Sciatic nerve (tissue), 2 donors: ENCODE measurements at places on chromosomes 6 and 20. TPM values are rescaled to one million over a fixed set of nuclear protein-coding genes. Genes with fewer than 3 reads are reported as not detected.

DNA sequence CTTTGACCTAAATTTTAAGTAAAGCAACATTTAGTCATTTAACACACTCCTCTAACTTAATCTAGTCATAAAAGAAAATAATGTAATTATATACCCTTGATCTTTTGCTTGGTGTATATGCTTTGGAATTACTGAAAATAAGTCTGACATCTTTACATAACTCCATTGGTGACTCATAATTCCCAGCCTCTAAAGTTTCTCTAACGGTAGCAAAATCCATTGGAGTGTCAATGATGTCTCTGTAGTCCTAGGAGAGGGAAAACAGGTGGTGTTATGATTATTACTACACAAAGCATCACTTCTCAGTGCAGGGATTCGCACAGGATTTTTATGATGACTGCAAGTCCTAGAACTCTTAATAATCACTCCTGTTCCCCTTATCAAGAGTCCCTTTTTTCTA is 80.2 kb downstream of the IRAK1BP1 start:
- DNase-seq: no peak

DNA sequence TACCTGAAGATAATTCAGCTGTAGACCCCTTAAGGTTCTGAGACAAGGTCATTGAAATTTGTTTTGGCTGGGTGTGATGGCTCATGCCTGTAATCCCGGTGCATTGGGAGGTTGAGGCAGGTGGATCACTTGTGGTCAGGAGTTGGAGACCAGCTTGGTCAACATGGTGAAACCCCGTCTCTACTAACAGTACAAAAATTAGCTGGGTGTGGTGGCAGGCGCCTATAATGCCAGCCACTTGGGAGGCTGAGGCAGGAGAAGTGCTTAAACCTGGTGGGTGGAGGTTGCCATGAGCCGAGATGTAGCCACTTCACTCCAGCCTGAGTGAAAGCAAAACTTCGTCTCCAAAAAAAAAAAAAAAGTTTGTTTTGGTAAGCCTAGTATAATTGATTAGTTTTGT is 11.0 kb downstream of the SRSF3 start:
- DNase-seq: no peak

GRCh38 chr6:63716169-63716568 is 80.6 kb downstream of the PHF3 start:
- DNase-seq: no peak

DNA sequence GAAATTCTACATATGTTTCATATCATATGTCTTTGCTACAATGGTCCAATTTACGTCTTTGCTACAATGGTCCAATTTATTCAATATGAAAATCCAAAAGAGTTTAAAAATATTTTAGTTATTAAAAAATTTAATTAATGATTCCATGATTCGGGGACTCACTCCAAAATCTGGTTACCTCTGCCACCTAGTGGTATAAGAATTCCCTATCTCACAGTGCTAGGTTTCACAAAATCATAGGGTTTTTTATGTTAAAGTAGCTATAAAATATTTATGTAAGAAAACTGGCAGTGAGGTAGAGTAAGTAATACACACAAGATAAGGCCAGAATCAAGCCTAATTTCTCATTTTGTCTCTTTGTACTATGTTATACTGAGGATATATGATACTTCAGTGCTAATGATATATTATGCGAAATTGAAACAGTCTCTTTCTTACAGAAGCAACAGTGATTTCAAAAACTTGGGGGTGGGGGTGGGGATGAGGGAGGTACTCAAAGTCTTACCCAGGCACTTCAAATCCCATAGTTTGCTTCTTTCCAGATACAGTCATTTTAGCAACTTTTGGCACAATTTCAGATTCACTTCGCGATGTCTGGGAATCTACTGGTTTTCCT is 52.3 kb downstream of the HBS1L start:
- no peak for DNase-seq

- DNase-seq: no peak
These were observed 225.9 kb upstream of the CITED2 start for GRCh38 chr6:139600343-139600742.

- peak; percentile 91 for DNase-seq
These were observed 7.2 kb downstream of the HLA-DMB start for GRCh38 chr6:32933661-32934085.

- no peak for DNase-seq
These were observed 46.7 kb upstream of the PKIB start for GRCh38 chr6:122563364-122564052.

DNA sequence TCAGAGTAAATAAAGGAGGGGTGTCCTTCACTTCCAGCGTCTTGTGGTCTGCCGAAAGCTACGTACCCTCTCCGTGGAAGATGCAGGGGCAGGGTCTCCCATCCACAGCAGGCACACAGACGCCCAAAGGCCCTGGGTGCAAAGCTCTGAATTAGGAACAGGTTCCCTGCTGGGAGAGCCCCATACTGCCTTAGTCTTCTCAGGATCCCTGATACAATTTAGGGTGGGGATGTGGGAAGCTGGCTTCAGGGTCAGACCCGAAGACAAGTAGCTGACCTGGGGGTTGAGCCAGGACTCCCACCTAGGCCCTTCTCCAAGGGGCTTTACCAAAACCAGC is 74.1 kb downstream of the TTLL2 start:
- no peak for DNase-seq

- DNase-seq: peak; percentile 83
These were observed 82.9 kb upstream of the FOXP4 start for GRCh38 chr6:41463062-41463930.

DNA sequence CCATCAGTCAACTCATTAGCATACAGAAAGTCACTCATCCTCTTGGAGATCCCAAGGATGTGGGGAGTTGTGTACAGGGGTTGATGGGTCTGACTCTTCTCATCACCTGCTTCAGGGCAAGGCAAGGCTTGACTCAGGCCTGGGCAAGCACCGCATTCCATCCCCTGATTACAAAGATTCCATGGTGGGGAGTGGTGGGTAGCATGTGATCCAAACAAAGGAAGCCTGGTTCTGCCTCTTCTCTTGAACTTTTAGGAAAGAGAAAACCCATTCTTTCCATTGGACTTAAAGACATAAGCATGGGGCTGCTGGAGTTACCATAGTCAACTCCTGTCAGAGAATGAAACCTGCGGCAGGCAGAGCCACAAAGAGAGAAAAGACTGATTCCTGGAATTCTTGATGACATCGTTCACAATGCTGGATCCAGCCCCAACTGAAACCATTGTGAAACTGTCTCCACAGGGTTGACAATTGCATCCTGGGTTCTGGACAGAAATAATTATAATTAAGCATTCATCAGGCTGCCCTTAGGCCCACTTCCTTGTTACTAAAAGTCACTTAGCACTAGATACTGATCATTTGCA is 235.8 kb upstream of the KCNG1 start:
- no peak for DNase-seq

DNA sequence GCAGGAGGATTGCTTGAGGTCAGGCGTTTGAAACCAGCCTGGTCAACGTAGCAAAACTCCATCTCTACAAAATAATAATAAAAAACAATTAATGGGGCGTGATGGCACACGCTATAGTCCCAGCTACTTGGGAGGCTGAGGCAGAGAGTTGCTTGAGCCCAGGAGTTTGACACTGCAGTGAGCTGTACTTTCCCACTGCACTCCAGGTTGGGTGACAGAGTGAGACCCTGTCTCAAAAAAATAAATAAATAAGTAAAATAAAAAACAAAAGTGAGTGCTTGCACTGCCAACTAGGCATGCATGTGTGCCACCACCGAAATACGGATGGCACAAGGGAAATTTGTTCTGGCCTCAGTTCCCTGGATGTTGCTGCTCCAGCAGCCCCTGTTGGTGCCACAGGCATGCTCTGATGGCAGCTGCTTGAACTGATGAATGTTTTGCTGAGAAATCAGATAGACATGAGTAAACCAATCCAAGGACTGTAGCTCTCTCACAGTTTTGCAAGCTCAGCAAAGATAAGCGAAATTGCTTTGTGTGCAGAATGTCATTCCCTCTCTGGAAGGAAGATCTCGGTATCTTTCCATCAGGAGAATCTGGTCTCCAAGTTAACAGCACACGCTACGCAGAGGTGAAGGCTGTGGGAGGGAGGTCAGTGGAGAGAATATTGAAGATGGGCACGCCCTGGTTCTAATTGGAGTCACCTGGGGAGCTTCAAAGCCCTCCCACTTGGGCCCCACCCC is 188.0 kb upstream of the SLC24A3 start:
- DNase-seq: no peak

DNA sequence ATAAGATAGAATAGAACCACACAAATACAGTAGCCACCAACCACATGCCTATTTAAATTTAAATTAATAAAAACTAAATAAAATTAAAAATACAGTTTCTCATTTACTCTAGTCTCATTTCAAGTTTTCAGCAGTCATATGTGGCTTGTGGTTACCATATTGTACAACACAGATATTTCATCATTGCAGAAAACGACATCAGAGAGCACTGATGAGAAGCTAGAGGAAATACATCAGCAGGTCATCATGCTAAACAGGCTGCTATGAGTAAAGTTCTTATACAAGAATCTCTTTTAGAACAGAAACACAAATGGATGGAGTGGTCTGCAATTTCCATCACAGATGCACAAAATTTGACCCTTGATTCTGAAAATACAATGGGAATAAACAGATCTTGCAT is 36.6 kb downstream of the TBC1D32 start:
- no peak for DNase-seq

- no peak for DNase-seq
These were observed 36.5 kb downstream of the LRRC1 start for GRCh38 chr6:53831081-53831869.

- DNase-seq: no peak
These were observed 798 bp downstream of the DSP start for GRCh38 chr6:7542065-7542873.

DNA sequence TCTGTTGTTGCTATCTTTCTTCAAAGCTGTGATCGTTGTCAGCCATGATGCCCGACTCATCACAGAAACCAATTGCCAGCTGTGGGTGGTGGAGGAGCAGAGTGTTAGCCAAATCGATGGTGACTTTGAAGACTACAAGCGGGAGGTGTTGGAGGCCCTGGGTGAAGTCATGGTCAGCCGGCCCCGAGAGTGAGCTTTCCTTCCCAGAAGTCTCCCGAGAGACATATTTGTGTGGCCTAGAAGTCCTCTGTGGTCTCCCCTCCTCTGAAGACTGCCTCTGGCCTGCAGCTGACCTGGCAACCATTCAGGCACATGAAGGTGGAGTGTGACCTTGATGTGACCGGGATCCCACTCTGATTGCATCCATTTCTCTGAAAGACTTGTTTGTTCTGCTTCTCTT is 19.3 kb downstream of the ABCF1 start:
- no peak for DNase-seq

GRCh38 chr6:40892223-40892622 is 146.8 kb downstream of the UNC5CL start:
- DNase-seq: no peak

GRCh38 chr6:125818772-125819260 is 28.1 kb downstream of the NCOA7 start:
- no peak for DNase-seq

DNA sequence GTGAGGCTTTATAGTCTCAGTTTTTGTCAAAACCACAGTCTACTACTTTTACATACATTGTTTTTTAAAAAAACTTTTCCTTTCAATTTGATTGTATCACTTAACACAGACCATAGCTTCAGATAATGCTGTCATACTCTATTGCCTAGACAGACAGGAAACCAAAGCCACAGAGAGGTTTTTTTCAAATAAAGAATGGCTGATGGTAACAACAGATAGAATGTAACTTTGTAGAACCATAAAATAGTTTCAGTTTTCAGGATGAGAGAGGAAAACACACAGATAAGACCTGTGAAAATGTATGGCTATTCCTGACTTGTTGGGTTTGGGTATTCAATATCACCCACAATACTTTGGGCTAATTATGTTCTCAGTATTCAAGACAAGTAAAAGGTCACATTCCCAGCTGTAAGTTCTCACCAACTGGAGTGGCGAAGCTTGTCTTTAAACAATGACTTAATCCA is 94.0 kb downstream of the ADGRG6 start:
- DNase-seq: no peak

GRCh38 chr6:50992704-50993625 is 174.3 kb downstream of the TFAP2B start:
- no peak for DNase-seq

DNA sequence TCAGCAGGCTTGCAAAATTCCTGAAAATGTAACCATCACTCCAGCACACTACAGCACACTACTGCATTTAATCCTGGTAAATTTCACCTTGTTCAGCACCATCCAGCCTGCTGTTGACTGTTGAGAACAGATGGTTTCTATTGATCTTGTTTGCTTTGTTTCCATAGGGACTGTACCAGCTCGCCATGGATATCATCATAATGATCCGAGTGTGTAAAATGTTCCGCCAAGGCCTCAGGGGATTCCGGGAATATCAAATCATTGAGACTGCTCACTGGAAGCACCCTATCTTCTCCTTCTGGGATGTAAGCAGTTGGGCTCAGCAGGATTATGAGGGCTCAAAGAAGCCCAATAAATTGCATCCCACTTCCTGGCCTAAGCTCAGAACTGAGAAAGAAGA is 4.1 kb downstream of the CNBD2 start:
- no peak for DNase-seq

DNA sequence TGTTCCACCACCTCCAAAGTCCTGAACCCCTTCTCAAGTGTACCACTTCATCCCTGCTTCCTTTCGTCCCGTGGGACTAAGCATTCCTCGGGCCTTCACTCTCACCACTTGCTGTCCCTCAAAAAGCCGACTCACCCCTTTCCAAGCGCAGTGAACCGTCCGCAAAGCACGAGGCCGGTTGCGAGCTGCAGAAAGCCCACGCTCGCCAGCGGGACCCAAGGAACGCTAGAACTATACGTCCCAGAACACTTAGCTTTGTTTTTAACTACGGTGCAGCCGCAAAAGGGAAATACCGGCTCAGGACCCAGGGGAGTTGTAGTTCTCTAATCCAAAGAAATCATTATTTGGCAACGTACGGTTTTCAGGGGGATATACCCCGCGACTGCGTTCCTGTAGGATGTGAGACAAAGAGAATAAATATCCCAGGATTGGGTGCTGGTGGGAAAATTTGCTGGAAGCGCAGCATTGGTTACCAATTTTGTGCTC is 416 bp upstream of the POLR1H start:
- DNase-seq: peak; percentile 64

DNA sequence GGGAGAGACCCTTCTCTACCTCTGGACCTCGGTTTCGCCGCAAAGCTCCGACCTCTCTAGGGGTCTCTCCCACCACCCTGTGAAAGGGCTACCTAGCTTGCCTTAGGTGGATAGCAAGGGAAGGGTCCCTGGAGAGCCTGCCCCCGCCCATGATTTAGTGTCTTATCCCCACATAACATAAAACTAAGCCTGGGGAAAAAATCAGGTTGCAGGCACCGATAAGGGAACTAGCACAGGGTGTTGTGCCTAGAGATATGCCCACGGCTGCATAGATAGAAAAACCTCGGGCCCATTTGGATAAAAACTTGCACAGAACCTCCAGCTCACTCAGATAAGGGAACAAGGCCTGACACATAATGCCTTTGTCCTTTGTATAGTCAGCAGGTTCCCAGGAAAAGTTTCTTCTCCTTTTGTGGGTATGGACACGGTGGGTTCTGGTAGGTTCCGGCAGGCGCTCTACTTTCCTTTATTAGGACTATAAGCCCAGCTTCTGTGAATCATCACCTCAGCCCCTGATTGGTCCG is 846 bp downstream of the ZSCAN31 start:
- no peak for DNase-seq

The KCNK5 gene
- 15.6 TPM for total RNA-seq

The FABP7 gene
- total RNA-seq: not detected

The DDR1 gene
- 93.5 TPM for total RNA-seq

The VTA1 gene
- 35.1 TPM for total RNA-seq

The RIMS4 gene
- total RNA-seq: 8.0 TPM

The TSHZ2 gene
- 33.1 TPM for total RNA-seq

The DTD1 gene
- 31.6 TPM for total RNA-seq

The ADTRP gene
- total RNA-seq: 0.76 TPM

The BTN1A1 gene
- not detected for total RNA-seq

The TRIM27 gene
- total RNA-seq: 50.0 TPM

The PNLDC1 gene
- not detected for total RNA-seq
